ENCODE measurements at places on chromosomes 11 and 22.

DNA sequence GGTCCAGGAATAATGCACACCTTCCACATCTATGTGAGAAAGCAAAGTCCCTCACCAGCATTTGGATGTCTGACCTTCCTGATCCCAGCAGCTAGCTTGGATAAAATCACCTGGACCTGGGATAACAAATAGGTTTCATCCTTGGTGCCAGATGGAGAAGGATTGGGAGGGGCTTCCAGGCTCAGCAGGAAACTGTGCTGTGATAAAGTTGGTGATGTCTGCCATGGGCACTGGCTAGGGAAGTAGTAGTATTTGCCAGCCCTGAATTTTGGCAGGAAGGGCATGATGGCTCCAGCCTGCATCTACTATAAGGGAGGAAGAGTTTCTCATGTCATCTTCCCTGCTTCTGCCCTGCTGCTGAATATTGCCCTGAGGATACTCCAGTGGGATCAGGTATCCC is 37.5 kb downstream of the C11orf91 start:
- DNase-seq: no peak

- DNase-seq: no peak
These were observed 1.2 kb downstream of the ELFN2 start for GRCh38 chr22:37425800-37426705.

GRCh38 chr22:46937185-46937584 is 174.7 kb downstream of the TBC1D22A start:
- DNase-seq: no peak

GRCh38 chr11:72631806-72632731 is 42.2 kb downstream of the PDE2A start:
- DNase-seq: no peak

GRCh38 chr22:41876275-41876674 is 38.6 kb downstream of the SHISA8 start:
- DNase-seq: no peak

GRCh38 chr11:117457835-117458234 is 130.2 kb downstream of the CEP164 start:
- no peak for DNase-seq

DNA sequence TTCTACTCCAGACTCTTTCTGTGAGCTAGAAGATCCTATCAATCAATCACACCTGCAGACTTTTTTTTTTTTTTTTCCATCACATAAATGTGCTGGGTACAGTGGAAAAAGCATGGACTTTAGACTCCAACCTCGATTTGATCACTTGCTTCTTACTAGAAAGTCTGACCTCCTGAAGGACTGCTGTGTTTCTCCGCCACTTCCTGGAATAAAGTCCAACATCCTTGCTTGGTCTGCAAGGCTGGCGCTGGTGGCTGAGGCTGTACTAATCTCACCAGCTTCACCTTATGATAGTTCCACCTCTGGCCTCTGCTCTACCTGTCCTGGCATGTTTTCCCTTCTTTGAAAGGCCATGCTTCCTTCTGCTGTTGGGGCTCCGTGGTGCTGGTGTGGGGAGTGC is 60.9 kb upstream of the SESN3 start:
- DNase-seq: no peak

DNA sequence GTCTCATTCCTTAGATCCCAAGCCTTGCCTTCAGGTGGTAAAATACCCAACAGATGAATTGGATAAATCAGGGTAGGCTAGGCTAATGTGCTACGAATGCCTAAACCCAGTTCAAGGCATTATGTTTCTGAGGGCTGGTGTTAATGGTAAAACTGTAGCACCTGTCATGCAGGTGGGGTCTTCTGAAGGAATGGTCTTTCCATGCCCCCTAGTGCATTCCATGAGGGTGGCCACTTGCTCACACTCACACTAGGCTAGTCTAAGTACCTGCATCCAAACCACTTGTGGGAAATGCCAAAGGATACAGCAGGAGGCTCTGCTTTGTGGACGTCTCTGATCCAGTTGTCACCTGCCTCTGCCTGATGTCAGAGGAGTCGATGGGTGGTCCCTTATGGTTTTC is 24.2 kb upstream of the UCP3 start:
- no peak for DNase-seq

DNA sequence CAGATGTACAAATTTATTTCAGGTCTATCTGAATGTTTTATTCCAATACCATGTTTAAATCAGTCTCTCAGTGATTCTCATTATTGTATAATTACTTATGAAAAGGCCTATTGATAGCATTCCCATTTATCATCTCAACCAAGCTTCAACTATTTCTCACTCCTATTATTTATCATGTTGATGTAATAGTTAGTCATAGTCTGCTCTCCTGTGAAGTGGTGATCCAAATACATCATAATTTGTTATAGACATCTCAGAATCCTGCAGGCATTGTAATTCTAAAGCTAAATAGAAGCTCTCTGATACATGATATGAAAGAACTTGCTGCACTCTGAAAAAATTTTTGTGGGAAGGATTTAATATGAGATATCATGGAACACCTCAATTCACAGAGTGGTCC is 21.8 kb upstream of the OR8G1 start:
- no peak for DNase-seq

GRCh38 chr11:75879737-75880136 is 64.7 kb downstream of the UVRAG start:
- DNase-seq: no peak

- no peak for DNase-seq
These were observed 61.0 kb downstream of the ARFGAP3 start for GRCh38 chr22:42796081-42796480.

- DNase-seq: peak; percentile 39
These were observed 1.6 kb upstream of the ELFN2 start for GRCh38 chr22:37428649-37429586.

GRCh38 chr11:28910926-28911325 is 802.7 kb downstream of the METTL15 start:
- DNase-seq: no peak

- DNase-seq: no peak
These were observed 97.3 kb downstream of the CTTN start for GRCh38 chr11:70495351-70496310.
